ENCODE measurements at places on chromosomes 2 and 18.

DNA sequence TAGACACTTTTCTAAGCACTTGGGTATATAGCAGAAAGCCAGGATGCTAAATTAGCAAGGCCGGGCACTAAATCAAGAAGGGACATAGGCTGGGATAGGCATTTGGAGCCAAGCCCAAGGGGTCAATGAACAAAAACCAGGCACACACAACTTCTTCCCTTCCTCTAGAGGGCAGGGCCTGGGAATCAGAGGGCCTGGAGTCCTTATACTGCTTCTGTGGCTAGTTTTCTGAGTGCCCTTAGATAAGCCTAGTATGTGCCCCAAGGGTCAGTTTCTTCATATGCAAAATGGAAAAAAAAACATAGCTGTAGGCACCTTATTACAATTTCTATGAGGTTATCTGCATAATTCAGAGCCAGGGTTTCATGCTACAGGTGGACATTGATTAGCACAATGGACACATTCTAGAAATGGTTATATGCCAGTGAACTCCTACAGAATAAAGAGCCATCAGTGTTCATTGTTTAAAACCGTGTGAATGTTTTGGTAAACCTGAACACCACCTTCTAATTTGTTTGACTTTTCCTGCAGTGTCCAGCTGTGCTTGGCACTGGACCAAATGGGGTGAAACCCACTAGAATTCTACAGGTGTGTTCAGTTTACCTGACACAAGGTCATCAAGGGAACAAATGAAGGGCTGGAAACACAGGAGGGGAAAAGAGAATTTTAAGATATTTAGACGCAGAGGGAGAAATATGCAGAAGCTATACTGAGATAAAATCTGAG, 49.6 kb downstream of the PAX8 start:
- no peak for DNase-seq

DNA sequence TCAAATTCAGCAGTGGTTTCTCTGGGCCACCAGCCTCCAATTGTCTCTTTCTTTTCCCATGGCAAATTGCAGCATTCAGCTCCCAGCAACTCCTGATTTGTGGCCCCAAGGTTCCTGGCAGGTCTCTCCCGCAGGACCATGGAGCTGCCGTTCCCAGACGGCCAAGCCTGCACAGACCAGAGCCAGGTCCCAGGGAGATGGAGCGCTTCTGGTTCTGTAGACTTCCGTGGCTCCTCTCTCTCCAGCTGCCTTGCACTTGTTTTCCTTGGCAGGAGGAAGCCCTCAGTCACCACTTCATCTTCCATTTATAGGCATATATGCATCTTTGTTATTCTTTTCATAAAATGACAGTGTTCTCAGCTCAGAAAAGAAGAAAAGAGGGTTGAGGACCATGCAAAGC, 21.7 kb downstream of the TNP1 start:
- no peak for DNase-seq

DNA sequence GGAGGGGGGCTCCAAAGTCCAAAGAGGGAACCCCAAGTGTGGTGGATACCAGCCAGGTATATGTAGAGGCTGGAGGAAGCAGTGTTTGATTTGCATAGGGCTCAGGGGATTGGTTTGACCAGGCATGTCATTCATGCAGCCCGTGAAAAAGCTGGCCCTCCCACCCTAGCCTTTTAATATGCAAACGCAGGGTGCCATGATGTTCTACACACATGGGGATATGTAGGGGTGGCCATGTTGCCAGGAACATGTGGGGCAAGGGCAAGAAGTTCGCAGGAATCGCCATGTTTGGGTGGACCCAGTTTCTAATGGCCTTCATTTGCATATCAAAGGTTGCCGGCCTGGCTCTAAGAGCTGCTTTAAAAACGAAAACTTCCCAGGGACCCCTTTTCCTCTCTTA, 33.6 kb downstream of the B3GNT7 start:
- DNase-seq = no peak

DNA sequence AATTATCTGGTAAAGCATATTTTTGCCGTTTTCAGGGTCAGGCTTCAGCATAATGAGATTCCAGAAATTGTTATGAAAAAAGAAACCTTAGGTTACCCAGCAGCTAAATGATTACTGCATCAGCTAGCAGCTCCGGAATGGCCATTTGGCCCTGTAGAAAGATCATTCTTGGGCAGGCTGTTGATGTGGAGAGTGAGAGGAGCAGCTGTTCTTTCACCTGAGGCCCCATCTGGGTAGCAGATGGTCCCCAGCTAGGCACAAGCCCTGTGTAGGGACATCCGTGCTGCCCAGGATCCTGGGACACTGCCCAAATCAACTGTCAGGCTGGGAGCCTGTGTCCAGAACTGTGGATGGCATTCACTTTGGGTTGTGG, 61.8 kb downstream of the NEDD4L start:
- DNase-seq = no peak

DNA sequence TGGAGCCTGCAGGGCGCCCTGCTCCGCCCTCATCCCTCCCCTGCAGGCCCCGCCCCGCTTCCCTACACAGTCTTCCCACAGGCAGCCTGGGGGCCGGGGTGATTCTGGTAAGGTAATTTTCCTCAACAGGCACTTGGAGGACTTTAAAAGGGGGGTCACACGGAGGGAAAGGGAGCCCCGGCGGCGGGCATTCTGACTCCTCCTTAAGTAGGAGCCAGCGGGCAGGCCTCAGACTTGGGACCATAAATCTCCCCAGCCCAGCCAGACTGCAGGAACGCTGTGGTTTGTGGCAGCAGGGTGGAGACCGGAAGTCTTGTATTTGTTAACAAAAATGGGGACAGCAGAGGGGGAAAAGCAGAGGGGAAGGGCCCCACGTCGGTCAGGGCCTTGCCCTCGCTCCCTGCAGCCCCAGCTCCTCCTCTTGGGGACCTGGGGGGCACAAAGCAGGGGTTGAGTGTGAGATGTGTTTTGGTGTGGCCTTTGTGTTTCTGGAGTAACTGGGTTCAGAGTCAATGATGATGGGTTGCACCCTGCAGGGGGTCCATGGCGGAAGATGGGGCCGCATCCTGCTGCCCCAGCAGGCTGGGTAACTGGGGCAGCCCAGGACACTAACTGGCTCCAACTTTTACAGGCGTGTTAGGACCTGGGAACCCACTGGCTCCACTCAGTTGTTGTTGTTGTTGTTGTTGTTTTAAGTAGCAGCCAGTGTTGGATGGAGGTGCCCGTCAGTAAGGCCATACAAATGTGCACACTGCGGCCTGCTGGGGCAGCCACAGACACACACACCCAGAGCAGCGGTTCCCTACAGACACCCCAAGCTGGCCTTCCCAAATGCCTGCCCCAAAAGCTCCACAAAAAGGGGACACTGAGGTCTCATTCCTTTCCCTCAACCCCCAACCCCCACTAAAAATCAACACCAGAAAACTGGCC, 27.7 kb downstream of the SMAD7 start:
- DNase-seq = no peak

DNA sequence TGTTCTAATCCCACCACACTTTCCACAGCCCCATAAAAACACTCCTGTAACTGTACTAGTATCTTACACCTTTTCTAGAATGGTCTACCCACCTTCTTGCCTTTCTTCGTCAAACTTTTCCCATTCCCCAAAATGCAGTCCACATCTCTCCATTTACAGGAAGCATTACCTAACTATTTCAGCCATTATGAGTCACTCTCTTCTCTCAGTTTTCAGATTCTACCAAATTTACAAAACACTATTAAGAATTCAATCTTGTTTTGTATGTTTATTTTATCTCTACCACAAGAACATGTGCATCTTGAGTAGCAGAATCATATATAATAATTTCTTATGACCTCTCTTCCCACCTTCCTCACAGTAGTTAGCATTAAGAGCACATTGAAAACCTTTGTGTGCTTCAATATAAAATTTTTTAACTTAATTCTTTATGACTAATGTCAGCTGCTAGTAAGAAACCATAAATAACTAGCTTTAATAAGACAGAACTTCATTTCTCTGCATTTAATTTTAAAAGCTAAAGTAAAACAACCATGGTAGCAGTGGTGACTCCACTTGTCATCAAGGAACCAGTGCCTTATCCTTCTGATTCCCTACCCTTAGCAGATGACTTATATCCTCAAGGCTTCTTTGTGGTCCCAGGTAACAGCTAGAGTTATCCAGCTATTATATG, 56.6 kb upstream of the MAP2 start:
- DNase-seq = no peak

- DNase-seq = no peak
Measured at GRCh38 chr2:78301166-78301789, 724.2 kb upstream of the REG3G start.

DNA sequence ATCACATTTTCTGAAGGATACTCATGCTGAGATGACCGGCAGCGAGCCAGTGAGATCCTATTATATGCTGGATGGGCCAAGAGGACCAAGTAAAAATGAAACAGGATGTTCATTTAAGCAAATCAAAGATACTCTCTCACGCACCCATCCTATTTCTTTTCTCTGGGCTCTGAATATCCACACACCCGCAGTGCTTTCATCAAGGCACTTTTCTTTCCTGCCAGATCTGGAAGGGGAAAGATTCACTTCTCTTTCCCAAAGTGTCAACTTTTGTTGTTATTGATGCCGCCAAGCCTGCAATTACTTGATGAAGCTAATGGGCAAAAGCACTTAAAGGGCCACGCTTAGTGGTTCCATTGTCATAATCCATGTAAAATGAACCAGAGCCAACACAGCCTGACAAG, 191.9 kb upstream of the CHAC2 start:
- DNase-seq = no peak

DNA sequence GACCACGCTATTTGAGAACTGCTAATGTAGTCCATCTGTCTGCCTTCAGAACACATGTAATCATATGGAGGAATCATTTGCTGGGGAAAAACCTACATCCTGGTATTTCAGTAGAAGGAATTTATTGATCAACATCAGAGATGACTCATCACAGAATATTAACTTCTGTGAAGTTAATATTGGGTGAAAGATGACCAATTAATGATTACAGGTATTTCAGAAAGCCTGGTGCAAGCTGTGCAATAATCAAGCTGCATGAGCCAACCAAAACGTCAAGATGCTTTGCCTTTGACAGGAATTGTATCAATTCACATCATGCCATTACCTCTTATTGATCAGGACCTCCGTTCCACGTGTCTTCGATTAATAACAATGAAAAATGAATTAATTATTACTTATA, 9.4 kb upstream of the SPATS2L start:
- no peak for DNase-seq

- no peak for DNase-seq
Measured at GRCh38 chr2:46735108-46735691, 180.4 kb downstream of the MCFD2 start.

DNA sequence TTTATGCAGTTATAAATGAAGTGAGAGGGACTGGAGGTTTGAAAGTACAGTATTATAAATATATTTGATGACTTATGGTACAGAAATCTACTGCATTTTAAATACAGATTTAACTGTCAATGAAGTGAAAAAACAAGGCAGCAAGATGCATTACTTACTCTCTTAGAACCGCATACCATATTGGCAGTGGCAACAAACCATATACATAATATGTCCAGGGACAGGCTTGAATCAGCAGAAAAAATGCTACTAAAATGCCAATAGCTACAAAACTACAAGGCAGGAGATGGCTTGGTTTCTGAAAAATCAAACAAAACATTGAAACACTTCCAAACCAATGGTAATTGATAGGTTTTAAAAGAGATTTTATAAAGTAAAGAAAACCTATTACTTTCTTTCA, 77.2 kb downstream of the PIGN start:
- DNase-seq = no peak

DNA sequence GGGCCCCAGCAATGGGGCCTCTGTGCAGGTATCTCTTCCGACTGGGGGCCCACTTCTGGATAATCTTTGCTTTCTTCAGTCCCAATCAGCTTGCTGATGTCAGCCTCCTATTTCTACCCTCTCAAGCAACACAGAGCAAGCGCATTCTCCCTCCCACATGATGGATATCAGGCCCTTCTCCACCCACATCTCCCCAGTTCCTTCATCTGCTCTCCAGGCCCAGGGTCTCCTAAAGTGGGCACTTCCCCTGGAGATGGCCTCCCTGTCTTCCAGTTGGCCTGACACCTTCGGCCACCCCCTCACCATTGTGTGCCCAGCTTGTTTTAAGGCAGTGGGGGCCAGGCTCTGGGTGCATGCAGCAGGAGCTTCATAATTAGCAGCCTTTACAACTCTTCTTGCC, 96.6 kb upstream of the MCFD2 start:
- no peak for DNase-seq

GRCh38 chr2:99158599-99158998, 3.8 kb downstream of the LIPT1 start:
- DNase-seq = no peak

DNA sequence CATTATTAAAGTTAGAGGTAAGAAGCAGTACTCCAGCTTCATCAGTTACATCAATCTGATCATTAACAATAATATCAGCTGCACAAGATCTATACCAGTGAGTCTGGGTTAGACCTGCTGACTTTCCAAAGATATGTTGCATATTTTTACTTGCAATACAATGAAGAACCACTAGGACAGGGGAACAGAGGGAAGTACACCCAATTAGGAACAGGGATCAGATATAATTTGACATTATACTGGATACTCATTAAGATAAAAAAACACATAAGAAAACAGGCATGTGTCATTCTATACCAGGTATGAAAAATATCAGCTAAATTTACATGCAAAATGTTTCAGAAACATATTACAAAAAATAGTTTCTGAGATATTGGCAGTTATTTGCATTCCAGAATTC, 995.1 kb upstream of the DDX18 start:
- no peak for DNase-seq

DNA sequence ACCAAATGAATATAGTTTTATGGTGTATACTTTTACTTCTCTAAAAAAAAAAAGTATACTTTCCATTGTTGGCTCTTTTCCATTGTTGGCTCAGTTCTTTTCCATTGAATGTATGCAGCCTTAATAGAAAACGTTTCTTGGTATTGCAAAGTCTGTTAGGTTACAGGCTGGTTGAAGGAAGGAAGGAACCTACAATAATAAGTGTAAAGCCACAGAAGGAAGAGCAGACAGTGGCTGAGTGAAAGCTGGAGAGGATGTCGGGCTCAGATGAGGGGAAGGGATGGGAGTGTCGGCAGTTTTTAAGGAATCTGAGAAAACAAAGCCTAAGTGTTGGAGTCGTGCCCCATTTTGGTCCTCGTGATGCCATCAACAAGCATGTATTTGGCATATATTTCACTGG, 6.8 kb downstream of the COPS8 start:
- no peak for DNase-seq

GRCh38 chr2:51619961-51620360, 588.0 kb upstream of the NRXN1 start:
- no peak for DNase-seq

- no peak for DNase-seq
Measured at GRCh38 chr2:8867363-8867762, 29.9 kb upstream of the KIDINS220 start.

DNA sequence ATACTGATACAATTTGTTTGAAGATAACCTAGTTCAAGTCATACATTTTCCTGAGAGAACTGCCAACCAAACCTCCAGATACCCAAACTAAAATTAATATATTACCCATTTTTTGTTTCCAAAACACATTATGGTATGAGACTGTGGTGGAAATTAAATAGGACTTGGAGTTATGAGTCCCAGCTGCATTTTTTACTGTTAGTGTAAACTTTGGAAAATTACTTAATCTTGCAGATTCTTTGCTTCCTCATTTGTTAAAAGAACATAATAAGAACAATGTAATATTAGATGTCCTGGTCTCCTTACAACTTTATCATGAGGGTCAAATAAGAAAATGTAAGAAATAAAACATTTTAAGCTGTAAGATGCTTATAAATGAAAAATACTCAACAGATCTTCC, 98.2 kb upstream of the TRIB2 start:
- DNase-seq = no peak

GRCh38 chr18:46574743-46575115, 82.3 kb downstream of the LOXHD1 start:
- DNase-seq = no peak

- peak; percentile 70 for DNase-seq
Measured at GRCh38 chr2:30706534-30707303, 100.5 kb downstream of the CAPN13 start.

- DNase-seq = no peak
Measured at GRCh38 chr2:14072338-14072737, 560.2 kb upstream of the LRATD1 start.
